NCI-H2171 treated with DMSO at 0.1 percent for 48 hours (cell line): ENCODE measurements at places on chromosomes 12 and 14.

- no peak for DNase-seq
Observed at GRCh38 chr12:123767613-123768012, 5.5 kb downstream of the DNAH10 start.

- no peak for DNase-seq
Observed at GRCh38 chr12:89382328-89382727, 30.0 kb upstream of the DUSP6 start.

DNA sequence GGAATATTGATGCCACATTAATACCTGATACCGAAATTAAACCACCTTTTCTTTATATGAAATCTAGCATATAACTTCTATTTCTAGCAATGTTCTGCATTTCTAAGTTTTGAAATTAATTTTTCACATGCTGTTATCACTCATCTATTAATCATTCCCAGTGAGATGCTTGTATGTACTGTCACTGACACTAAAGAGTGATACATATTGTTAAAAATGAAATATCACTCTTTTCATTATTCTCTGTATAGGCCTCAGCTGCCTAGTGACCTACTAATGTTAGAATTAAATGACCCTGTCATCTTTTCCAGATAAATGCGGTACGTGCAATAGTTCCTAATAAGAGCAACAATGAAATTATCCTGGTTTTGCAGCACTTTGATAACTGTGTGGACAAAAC lies 49.7 kb upstream of the KCNH3 start:
- no peak for DNase-seq

GRCh38 chr14:71675900-71676287 lies 256.3 kb upstream of the RGS6 start:
- no peak for DNase-seq
